HFFc6 (cell line): ENCODE measurements at places on chromosomes 1 and 21.
A peak's percentile ranks its signal among the peaks of the same experiment; 100 is the strongest.

- H3K4me1 ChIP-seq = peaks cover 15% of the 10 kb centered on the region
- no peak overlapping the region for H3K27ac ChIP-seq
- no peaks in the 10 kb centered on the region for H3K36me3 ChIP-seq
- H3K27me3 ChIP-seq = peaks cover 3% of the 10 kb centered on the region
- no peak for DNase-seq
These were observed 8.2 kb upstream of the LAPTM5 start for GRCh38 chr1:30765556-30766434.

DNA sequence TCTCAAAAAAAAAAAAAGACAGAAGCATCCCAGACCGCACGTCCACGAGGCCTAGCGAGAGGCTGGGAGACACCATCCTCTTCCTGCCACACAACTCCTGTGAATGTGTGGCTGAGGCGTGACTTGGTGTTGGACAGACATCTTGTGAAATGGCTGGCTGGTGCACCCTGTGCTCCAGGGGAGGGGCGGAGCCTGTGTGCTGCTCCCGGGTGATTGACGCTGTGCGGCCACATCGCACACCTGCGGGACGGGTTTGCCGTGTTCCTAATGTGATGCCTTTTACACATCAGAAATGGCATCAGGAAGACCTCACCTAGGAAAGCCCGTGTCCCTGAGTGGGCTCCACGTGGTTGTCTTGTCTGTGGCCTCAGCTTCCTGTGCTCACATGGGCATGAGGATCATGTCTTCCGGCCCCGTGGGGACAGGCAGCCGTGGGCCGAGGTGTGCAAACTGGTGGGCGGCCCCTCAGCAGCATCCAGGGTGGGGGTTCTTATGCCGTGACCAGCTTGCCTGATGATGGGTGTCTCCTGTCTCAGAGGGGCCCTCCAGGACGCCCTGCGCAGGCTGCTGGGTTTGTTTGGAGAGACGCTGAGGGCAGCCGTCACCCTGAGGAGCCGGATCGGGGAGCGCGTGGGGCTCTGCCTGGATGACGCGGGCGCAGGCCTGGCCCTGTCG, 64.4 kb downstream of the PCNT start:
- peaks cover 7% of the 10 kb centered on the region; the same call in 1 of the 2 replicates for H3K4me1 ChIP-seq
- no peak for DNase-seq
- peaks cover 39% of the 10 kb centered on the region for H3K36me3 ChIP-seq
- no peak overlapping the region for H3K27ac ChIP-seq
- no peaks in the 10 kb centered on the region; the same call in none of the 2 replicates for H3K27me3 ChIP-seq
- H3K4me3 ChIP-seq = no peak overlapping the region

GRCh38 chr1:17875171-17875881, 120.2 kb downstream of the ACTL8 start:
- peaks cover 79% of the 10 kb centered on the region for H3K4me1 ChIP-seq
- peak overlapping the region; percentile 98 for H3K27ac ChIP-seq
- H3K36me3 ChIP-seq = peaks cover 23% of the 10 kb centered on the region
- H3K4me3 ChIP-seq = peak overlapping the region; percentile 69

GRCh38 chr21:37655611-37656300, 260.5 kb downstream of the KCNJ6 start:
- H3K4me3 ChIP-seq = no peak overlapping the region
- peaks cover 12% of the 10 kb centered on the region for H3K27me3 ChIP-seq
- no peak overlapping the region for H3K27ac ChIP-seq
- no peaks in the 10 kb centered on the region for H3K36me3 ChIP-seq
- DNase-seq = no peak

- peaks cover 37% of the 10 kb centered on the region for H3K4me1 ChIP-seq
- no peak overlapping the region for H3K4me3 ChIP-seq
- H3K36me3 ChIP-seq = no peaks in the 10 kb centered on the region
- H3K27ac ChIP-seq = no peak overlapping the region
These were observed 4.2 kb upstream of the DYRK3 start for GRCh38 chr1:206631085-206631509.

- no peak overlapping the region for H3K27ac ChIP-seq
- no peaks in the 10 kb centered on the region for H3K36me3 ChIP-seq
- DNase-seq = no peak
- H3K4me3 ChIP-seq = no peak overlapping the region
- H3K4me1 ChIP-seq = no peaks in the 10 kb centered on the region
These were observed 18.6 kb downstream of the FAM151A start for GRCh38 chr1:54604572-54605370.

DNA sequence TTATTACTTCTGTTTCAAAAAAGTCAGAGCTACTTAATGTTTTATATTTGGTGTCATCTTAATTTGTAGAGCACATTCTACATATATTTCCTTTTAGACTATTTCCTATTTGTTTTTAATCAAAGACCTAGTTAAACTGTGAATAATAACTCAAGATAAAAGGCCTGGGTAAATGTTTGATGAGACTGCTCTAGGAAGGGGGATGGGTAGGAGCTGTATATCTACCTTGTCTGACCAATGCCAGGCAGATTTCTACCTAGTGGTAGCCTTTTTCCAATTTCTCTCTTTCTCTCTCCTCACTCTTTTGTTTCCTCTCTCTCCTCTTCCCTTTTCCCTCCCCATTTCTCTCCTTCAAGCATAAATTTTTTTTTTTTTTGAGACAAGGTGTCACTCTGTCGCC, 31.9 kb upstream of the IVNS1ABP start:
- H3K36me3 ChIP-seq = no peaks in the 10 kb centered on the region
- no peak for DNase-seq
- H3K27ac ChIP-seq = no peak overlapping the region
- no peak overlapping the region for H3K4me3 ChIP-seq

GRCh38 chr1:236181059-236181458, 38.7 kb downstream of the GPR137B start:
- H3K4me1 ChIP-seq = peaks cover 15% of the 10 kb centered on the region
- H3K4me3 ChIP-seq = no peak overlapping the region

DNA sequence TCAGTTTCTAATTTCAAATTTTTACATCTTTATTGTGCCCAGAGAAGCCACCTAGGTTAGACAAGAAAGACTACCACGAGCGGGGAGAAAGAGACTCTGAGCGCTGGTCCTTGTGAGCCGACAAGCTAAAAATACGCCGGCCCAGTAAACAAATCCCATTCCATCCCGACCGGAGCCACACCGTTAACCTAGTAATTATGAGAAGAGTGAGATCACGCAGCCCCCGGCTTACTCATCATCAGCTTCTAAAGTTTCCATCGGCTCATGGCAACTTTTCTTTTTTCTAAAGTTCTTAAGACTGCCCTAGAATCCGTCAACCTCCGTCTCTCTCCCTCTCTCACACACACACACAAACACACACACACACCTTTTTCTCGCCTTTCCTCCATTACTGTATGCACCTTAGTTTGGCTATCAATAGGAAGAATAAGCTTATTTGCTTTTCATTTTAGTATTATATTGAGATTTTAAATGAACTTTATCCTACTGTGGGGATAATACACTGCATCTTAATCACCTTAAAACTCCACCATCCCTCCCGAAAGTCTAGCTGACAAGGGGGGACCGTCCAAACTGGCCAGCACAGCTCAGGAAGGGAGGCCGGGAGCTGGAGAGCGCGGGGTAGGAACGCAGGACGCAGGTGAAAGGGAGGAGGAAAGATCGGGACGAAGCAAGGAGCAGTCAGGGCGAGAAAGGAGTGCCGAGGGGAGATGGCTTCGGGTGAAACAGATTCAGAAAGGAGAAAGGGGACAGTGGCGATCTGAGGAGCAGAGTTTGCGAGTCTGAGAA, 728 bp downstream of the OTUD7B start:
- H3K27me3 ChIP-seq = no peaks in the 10 kb centered on the region
- DNase-seq = peak; percentile 84
- H3K36me3 ChIP-seq = peaks cover 16% of the 10 kb centered on the region
- peak overlapping the region; percentile 99 for H3K27ac ChIP-seq
- H3K4me1 ChIP-seq = peaks cover 43% of the 10 kb centered on the region
- H3K4me3 ChIP-seq = peak overlapping the region; percentile 100

DNA sequence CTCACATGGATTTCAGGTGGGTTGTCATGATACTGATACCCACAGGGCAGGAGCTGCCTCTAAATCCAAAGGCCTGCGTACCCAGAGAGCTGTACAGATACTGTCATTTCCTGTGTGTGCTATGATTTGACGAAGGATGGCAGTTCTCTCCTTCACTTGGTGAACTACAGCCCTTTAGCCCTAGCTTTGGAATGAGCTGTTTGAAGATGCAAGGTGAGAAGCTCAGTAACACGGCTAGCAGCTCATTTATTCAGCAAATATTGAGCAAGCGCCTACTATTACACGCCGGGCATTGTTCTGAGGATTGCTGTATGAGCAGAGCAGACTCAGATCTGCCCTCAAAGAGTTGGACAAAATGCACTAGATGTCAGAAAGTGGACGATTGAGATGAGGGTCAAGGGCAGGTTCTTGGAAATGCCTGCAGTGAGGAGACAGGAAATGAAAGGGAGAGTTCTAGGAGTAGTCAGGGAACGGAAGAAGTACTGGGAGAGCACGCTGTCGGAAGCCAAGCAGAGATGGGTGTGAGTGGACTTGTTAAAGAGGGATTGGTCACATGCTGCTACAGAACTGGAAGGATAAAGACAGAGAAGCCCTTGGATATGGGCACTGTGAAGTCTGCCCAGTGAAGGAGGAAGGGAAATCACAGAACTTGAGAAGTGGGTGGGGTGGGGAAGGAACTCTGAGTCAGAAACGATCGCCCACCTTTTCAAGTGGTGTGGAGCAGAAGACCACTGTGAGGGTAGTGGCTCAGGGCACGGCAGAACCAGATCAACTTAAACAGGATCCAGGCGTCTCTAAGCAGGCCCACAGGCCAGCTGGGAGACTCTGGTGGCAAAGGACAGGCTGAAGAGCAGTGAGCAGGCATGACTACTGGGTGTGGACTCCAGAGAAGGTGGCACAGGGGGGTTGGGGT, 7.1 kb downstream of the PTGFRN start:
- no peak overlapping the region for H3K4me3 ChIP-seq
- no peak overlapping the region for H3K27ac ChIP-seq
- H3K4me1 ChIP-seq = no peaks in the 10 kb centered on the region
- peaks cover 10% of the 10 kb centered on the region for H3K27me3 ChIP-seq
- no peaks in the 10 kb centered on the region for H3K36me3 ChIP-seq

DNA sequence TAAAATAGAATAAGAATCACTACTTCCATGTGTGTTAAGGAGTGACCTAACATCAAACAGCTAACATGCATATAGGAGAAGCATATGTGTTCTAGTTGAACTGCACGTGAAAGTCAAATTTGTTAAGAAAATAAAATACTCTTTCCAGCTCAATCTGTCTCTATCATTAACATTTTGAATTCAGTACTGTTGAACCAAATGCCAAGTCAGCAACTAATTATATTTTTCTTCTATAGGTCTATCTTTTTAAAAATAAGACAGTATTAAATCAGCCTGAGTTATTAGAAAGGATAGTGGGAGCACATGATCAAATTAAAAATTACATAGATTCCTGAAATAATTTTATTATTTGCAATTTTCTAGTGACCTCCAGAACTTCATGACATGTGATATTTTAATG, 141.8 kb downstream of the NRIP1 start:
- no peaks in the 10 kb centered on the region for H3K36me3 ChIP-seq
- peak overlapping the region; percentile 11 for H3K4me3 ChIP-seq
- H3K27me3 ChIP-seq = no peaks in the 10 kb centered on the region
- no peak for DNase-seq
- H3K27ac ChIP-seq = peak overlapping the region; percentile 30

DNA sequence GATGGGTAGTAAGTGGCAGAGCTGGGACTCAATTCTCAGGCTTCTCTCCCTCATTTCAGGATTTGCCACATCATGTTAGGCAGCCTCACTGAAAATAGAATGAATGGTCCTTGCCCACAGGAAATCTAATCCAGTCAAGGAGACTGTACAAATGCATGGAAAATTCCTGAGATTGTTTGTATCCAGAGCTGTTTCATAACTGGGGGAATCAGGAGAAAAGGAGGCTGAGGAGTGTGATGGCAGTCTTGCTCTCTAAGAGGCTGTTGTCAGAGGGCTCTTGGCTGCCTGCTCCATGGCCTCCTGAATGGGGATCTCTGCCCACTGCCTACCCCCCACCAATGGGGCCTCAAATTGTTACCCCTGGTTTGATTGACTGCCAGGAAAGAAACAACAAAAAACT, 141.9 kb upstream of the TNR start:
- no peaks in the 10 kb centered on the region; the same call in 1 of the 2 replicates for H3K4me1 ChIP-seq
- 0 out of 2 replicates have a peak overlapping the region, but pooled peaks have one; percentile 9 for H3K27ac ChIP-seq
- no peak overlapping the region for H3K4me3 ChIP-seq
- peaks cover 3% of the 10 kb centered on the region for H3K27me3 ChIP-seq
- no peaks in the 10 kb centered on the region for H3K36me3 ChIP-seq
- peak; percentile 17 for DNase-seq

GRCh38 chr1:29284286-29284960, 48.1 kb downstream of the PTPRU start:
- no peak overlapping the region for H3K4me3 ChIP-seq
- peaks cover 3% of the 10 kb centered on the region; the same call in 1 of the 2 replicates for H3K27me3 ChIP-seq
- H3K27ac ChIP-seq = no peak overlapping the region

GRCh38 chr1:222286011-222286410, 261.9 kb downstream of the HHIPL2 start:
- peaks cover 35% of the 10 kb centered on the region for H3K4me1 ChIP-seq
- DNase-seq = no peak
- H3K27ac ChIP-seq = no peak overlapping the region
- H3K27me3 ChIP-seq = no peaks in the 10 kb centered on the region

- no peak overlapping the region for H3K4me3 ChIP-seq
- DNase-seq = no peak
- peaks cover 3% of the 10 kb centered on the region; the same call in 1 of the 2 replicates for H3K27me3 ChIP-seq
- no peaks in the 10 kb centered on the region for H3K4me1 ChIP-seq
- H3K36me3 ChIP-seq = peaks cover 7% of the 10 kb centered on the region
These were observed 49.1 kb upstream of the CPLANE2 start for GRCh38 chr1:16286122-16286521.

GRCh38 chr1:156852418-156852874, 6.5 kb downstream of the INSRR start:
- no peaks in the 10 kb centered on the region for H3K4me1 ChIP-seq
- peaks cover 48% of the 10 kb centered on the region for H3K27me3 ChIP-seq
- no peak overlapping the region for H3K4me3 ChIP-seq
- H3K27ac ChIP-seq = no peak overlapping the region
- no peaks in the 10 kb centered on the region for H3K36me3 ChIP-seq

- no peak overlapping the region for H3K4me3 ChIP-seq
- DNase-seq = peak; percentile 55
These were observed 15.0 kb upstream of the ATP1B1 start for GRCh38 chr1:169091480-169091941.

DNA sequence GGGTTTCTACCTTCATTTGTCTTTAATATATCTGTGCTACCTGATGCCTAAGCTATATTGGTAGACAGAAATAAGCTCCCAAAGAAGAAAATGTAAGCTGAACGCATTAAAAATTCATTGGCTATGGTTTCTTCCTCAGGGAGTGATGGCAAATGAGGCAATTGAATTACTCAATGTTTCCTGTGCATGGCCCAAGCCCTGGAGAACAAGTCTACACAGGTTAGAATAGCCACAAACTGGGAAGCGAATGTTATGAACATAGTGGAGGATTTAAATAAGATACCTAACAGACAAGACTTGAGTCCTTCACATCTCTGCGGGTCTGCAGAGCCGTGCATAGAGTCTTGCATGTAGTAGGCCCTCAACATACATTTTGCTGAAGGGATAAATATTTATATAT, 350.3 kb downstream of the RWDD3 start:
- H3K36me3 ChIP-seq = no peaks in the 10 kb centered on the region
- DNase-seq = no peak
- H3K27me3 ChIP-seq = no peaks in the 10 kb centered on the region; the same call in 1 of the 2 replicates
